HS-27A (cell line): ENCODE measurements at places on chromosomes 2 and 18.

DNA sequence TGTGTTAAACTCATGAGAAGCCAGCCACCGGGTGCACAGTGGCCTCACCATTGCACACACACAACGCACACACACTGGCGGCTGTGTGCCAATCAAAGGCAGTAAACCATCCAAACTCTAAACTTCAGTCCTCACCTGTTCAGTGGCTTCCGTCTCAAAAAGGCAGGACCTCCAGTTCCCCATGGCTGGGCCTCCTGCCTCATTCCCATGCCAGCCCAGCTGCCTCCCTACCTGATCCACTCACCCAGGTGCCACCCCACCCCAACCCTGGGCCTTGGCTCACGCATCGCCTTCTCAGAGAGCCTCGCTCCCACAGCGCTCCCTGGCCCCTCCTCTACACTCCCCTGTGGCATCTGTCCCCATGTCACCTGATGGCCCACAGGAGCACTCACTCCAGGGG, 190.9 kb downstream of the EIPR1 start:
- DNase-seq: no peak

DNA sequence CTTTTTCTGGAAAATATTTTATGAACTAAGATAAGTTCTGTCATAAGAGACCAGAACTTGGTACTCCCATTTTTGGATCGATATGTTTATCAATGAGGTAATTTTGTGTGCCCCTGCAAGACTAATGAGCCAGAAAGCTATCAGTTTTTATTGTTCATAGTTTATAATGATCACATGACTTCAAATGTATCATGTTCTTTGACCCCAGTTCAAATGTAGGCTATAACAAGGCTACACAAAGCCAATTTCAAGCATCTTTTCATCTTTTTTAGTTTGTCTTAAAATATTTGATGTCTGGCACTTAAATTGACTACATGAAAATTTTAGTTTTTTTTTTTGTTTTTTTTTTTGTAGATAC, 35.3 kb downstream of the RALB start:
- no peak for DNase-seq

- DNase-seq: no peak
Observed at GRCh38 chr2:176704282-176704858, 435.1 kb downstream of the MTX2 start.

DNA sequence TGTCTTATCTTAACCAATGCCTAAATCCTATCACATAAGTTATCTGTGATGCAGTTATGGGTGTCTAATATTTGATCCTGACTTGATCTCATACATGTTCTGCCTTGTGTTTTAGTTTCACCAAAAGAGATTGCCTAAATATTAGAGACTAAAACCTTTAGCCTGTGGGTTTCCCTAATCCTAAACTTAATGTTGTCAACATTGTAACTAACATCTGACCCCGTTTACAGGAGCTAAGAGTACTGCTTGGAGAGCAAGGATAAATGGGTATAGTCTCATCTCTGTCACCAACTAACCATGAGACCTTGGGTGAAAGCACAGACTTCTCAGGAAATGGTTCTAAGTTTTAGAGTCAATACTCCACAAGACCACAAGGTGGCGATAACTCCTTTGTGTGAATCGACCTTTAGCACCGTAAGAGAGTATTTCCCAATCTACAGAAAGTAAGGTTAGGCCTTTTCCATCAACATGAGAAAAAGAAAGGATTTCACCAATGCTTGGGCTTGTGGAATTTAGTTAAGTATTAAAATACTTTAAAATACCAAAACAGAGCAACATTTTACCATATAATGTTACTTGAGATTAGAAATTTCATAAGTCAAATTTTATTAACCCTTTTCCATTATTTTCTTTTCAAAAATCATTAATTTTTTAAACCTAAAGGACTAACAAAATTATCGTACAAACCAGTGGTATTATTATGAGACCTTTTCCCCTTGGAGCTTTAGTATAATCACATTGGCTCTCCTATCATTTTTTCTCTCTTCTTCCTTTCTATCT, 60.5 kb downstream of the G6PC2 start:
- DNase-seq: peak; percentile 36

- no peak for DNase-seq
Observed at GRCh38 chr2:232501331-232501771, 13.7 kb upstream of the ECEL1 start.

DNA sequence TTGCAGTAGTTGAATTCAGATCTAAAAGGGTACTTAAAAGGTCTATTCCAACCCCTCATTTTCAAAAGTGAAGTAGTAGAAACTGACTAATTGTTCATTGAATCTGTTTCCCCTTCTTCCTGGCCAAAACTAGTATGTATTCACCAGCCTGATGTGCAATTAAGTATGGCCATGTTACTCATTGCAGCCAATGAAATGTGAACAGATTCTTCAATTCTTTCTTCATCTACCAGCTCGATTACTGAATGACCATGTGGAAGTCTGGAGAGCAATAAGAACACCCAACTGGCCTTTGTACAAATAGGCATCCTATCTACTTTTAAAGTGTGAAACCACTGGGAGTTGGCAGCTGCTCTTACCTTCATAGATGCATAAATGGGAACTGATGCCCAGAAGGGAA, 449.0 kb upstream of the ID2 start:
- DNase-seq: no peak

GRCh38 chr2:227717687-227718567, at the start of gene SLC19A3:
Gene SLC19A3, minus strand, starts transcription at chr2:227718028. Its CDS starts 15,710 bp downstream, at chr2:227702318.
- DNase-seq: peak; percentile 26

GRCh38 chr2:22536133-22536532, 848.8 kb upstream of the KLHL29 start:
- no peak for DNase-seq

DNA sequence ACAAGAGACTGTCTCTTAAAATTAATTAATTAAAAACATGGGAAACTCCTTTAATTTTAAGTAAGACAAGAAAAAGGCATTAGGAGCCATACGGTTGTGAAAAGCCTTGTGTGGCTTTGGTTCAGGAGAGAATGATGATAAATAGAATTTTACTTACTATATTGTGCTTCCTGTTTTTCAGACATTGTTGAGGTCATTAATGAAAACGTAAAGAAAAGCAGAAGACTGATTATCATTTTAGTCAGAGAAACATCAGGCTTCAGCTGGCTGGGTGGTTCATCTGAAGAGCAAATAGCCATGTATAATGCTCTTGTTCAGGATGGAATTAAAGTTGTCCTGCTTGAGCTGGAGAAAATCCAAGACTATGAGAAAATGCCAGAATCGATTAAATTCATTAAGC, 10.7 kb upstream of the IL1RL2 start:
- DNase-seq: no peak

- no peak for DNase-seq
Observed at GRCh38 chr2:238499731-238500580, 73.2 kb downstream of the ASB1 start.

DNA sequence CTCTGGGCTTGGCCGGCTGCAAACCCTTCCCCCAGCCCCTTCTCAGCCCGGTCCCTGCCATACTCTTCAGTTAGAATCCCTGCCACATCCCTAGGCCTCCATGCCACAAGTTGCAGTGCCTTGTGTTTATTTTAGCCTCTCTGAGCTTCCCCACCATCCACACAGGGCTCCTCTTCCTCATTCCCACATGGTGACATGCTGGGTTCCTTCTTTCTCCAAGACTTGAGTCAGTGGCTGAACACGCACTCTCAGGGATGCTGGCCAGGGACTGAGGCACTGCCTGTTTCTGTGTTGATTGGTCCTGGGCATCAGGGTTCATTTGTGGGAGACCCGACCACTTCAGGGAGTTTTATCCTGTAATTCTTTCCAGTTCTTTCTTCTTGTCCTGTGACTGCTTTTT, 56.3 kb downstream of the KCNS3 start:
- peak; percentile 29 for DNase-seq

- DNase-seq: no peak
Observed at GRCh38 chr2:73611867-73612266, 30.4 kb downstream of the NAT8 start.

DNA sequence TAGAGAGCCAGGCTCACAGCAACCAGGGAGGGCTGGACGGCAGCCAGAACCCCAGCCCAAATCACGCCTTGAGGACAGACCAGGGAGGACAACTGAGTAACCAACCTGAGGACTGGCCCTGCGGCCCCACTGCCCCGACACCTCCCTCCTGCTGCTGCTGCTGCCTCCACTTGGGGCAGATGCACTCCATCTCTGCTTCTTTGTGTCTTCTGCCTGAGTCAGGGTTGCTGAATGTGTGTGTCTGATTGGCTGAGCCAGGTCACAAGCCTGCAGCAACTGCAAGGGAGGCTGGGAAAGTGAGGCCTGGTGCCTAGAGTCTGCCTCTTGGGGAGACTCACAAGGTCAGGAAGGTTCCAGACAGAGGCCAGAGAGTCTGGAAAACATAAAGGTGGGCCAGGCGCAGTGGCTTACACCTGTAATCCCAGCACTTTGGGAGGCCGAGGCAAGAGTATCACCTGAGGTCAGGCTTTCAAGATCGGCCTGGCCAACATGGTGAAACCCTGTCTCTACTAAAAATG, 83.4 kb downstream of the ZFP36L2 start:
- DNase-seq: no peak

GRCh38 chr2:30311711-30312110, 80.4 kb downstream of the LBH start:
- DNase-seq: no peak
